ENCODE measurements at places on chromosomes 5 and 9.

DNA sequence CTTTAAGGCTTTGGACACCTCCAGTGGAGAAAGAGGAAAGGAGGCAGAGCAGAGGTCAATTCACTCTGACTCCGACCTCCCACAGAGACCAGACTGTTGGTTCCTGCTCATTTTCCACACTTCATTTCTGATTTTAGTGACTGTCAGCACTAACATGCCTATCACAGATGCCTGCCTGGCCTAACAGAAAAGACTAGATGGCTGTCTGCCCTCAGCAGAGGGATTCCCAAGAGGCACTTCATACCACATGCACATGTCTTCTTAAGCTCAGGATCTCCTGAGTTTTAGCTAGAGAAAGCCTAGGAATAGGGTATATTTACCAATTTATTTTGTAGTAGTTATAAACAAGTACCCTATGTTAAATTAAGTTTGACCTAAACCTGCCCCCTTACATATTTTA, 336.0 kb downstream of the ENC1 start:
- no peak for DNase-seq

DNA sequence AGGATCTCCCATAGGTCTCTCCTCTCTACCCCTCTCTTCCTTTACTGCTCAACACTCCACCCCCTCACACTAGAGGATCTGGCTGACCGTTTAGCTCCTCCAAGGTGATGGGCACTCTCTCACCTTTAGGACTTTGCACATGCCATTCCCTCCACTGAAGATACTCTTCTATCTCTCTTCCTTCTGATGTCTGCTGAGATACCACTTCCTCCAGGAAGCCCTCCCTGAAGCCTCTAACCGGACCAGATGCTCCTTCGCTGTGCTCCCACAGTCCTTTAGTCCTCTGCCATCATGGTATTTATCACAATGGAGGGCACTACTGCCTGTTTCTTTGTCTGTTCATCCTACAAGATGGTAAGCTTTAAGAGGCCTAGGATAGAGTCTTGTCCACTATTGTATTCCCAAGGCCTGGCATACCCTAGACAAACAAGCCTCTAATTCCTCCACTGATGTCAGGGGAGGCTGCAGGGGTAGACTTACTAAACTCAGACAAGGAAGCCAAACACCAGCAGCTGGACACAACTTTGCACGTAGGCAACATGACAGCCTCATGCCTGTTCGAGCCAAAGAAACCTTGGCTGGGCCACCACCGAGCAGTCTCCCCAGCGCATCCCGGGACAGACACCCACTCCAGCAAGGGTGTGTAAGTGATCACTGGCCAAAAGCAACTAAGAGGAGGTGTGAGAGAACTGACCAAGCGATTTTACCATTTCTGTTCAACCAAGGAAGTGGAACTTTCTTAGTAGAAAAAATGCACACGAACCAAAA, 20.2 kb downstream of the ORM2 start:
- DNase-seq: no peak

GRCh38 chr9:94806307-94806893, 79.9 kb downstream of the AOPEP start:
- DNase-seq: peak; percentile 80

DNA sequence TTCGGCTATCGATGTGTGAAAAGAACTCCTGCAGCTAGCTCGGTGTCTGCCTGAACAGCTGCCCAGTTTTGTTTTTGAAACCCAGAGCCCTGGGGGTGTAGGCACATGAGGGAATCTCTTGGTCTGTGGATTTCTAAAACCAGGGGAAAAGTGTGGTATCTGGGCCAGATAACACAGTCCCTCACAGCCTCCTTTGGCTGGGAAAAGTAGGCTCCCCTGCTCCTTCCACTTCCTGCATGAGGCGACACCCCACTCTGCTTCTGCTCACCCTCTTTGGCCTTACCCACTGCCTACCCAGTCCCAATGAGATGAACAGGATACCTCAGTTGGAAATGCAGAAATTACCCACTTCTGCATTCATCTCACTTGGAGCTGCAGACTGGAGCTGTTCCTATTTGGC, 9.5 kb upstream of the CDO1 start:
- no peak for DNase-seq

DNA sequence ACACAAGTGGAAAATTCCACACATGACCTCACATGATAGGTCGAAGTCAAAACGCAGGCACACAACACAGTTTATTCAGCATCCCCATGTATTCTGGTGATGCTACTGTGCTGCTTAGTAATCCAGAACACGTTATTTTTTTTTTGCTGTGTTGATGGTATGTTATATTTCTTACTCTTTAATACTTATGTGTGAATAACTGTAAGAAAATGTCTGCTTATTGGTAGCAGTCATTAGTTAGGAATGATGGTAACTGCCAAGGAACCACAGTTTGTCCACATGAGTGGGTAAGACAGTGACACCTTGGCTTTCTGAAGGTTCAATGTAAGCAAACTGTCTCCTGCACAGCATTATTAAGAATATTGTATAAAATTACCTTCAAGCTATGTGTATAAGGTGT, 107.7 kb upstream of the DAPK1 start:
- DNase-seq: peak; percentile 85

DNA sequence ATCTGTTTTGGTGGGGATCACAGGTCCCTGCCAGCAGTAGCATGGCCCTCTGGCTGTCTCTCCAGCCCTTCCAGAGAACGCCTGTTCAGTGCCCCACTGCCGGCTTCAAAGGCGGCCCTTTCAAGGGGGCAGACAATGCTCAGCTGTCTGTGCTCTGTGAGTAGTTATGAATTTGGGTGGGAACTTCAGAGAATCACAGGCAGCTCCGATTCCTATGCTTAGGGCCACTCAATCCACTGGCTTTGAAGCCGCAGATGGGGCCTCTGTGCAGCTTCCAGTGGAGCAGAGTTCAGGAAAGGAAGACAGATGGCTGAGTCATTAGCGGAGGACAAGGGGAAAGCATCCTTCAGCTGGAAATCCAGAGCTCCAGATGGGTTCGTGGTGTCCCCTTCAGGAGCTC, 42.4 kb downstream of the NKX2-5 start:
- DNase-seq: no peak

DNA sequence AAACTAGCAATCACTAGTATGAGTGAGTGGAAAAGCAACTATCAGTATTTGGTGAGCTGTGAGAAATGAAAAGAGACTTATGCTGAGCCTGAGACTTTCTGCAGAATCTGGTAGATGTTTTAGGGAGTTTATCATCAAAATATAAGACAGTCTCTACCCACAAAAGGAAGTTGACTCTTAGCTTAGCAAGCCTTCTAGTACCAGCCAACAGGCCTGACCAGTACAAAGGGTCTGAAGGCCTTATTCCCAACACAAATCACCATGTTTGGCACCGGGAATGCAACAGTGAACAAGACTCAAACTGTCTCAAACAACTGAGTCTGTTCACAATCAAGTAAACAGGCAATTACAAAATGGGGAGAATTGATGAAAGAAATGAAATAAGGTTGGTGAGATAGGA, 244.4 kb downstream of the CWC27 start:
- DNase-seq: no peak

- DNase-seq: no peak
These were observed 282.2 kb downstream of the TAF11L14 start for GRCh38 chr5:17916446-17916845.

DNA sequence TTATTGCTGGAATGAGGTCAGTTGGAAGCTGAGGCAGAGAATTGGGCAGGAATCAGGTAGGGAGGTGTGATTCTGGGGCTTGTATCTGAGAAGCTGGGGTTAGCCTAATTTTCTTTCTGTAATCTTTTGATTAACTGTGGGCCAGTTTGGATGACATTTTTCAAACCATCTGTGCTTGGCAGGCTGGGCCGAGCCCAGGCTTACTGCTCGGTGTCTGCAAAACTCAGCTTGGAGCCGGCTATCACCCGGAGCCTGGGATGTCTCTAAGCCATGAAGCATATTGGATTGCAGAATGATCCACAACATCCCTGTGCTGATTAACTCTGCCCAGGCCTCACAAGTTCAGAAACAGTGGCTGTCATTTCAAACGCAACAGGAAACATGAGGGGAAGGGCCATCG, 26.5 kb downstream of the KCNMB1 start:
- no peak for DNase-seq

GRCh38 chr5:82163452-82164175, 114.5 kb downstream of the RPS23 start:
- DNase-seq: peak; percentile 29

DNA sequence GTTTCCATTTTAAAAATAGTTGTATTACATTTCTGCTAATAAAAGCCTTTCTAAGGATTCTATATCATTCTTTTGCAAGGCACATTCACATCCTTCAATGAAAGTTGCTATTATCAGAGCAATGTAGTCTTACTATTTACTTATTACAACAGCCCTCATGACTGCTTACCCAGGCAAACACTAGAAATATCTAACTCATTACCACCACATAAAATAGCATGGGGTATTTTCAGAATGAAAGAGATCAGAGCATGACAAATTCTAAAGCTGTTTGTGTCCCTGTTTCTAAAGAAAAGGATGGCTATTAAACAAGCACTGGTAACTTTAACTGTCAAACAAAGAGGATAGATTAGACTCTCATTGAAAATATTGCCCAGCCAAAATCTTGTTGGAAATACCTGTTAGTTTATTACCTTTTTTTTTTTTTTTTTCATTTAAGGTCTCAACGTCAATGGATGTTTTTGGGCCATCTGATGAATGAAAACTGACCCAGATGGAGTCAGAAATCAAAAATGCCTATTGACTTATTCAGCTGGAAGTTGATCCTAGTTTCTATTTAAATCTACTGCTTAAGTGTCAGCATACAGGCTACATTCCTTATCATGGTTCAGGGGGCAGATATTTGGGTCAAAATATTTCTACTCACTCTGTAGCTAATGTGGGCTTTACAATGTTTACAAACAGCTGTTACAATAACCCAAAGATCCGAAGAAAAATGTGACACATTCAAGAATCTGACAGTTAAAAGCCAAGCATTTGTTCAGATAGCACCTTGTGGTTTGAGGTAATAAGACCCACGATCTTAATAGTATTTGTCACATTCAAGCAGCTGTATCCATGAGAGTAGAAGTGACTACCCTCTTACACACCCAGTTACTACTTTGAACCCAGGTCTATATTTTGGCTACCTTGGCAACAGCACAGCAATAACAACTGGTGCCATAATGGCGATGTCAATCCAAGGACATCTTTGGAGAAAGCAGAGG, 554.8 kb upstream of the MEF2C start:
- peak; percentile 82 for DNase-seq

DNA sequence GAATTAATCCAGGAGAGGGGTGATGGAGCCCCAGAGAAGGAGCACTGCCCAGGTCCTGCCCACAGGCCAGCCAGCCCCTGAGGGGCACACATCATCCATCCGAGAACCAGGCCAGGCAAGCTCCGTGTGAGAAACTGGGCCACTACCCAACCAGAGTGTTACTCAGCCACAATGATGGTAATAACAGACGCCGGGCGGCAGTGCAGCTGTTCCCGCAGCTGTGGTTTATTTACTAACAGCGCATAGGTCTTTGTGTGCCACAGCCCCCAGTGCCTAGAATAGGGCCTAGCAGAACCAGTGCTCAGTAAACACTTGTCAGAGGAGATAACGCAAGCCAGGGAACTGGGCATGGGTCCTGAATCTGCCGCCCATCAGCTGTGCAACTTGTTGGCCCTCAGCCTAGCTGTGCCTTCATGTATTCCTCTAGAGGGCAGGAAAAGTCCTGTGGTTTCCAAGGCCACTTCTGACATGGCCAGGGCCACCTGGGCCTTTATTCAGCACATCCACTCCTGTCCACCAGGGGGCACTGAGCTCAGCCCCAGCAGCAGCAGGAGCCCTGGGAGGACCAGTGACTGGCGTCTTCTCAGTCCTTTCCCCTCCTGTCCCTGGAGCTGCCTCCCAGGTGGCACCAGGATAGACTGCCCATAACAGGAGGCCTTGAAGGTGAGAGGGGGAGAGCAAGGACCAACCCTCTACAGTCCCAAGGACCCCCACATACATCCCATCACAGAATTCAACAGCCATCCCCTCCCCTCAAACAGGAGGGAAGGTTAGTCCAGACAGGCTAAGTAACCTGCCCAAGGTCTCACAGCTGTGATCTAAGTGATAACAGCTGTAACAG, 2.1 kb downstream of the MXD3 start:
- DNase-seq: peak; percentile 70

DNA sequence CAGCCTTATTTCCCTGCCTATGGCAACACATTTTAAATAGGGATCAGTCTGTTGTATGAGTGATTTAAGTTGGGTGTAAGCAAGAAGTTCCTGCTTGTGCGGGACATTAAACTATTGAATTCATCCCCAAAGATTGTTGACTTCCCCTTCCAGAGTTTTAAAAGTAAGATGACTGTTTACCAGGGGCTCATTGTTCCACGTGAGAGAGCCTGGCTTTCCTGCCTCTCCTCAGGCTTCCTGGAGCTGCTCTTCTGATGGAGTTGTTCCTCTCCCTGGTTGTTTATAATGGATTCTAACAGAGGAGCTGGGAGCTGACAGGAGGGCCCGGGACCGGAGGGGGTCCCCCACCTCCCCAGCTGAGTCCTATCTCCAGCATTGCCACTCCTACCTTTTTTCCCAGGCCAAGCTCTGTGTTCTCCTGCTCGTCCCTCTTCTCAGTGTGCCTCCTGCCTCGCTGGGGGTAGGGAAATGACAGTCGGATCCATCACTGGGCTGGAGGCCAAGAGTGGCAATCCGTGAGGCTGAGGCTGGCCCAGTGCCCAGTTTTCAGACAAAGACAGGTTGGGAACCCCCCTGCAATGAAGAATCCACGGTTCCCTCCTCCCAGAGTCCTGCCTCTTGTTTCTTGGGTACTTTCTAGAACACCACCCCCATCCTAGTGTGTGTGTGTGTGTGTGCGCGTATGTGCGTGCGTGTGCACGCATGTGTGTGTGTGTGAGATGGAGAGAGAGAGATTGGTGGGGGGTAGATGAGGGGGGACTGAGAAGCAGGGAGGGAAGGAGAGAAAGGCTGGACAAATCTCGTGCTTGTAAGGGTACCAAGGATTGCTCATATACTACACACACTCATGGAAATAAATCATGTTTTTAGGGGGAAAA, 123.7 kb upstream of the NFIB start:
- peak; percentile 17 for DNase-seq

DNA sequence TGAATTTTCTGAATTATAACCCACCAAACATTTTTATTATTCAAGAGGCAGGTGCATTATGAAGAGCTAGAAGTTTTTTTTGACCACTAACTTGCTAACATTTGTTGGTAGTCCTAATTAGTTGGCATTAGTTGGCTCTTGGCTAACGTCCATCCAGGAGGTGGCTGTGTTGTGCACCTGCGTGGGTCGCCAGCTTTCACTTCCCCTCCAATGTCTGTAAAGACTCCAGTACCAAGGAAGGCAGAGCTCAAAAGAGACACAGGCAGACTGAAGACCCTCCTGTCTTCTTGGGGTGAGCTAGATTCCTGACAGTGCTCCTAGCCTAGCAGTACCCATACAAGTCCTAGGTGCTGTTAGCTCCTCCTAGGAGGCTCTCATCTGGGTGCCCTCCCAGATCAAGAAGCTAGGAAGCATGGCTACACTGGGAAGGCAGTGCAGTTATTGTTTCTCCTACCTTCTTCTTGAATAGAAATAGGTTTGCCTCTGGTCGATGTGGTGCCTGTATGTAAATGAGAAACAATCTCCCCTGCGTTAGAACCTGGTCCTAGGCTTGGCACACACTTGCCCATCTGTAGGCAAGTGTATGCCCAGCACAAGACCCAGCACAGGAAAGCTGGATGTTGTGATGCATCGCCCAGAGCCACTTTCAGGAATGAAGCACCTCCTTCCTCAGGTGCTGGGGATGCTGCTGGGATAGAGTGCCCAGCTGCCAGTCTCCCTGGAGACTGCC, 190.9 kb downstream of the ICE1 start:
- no peak for DNase-seq
